Cortex of kidney (tissue), 1 donor: ENCODE measurements at places on chromosomes 3 and 15.

DNA sequence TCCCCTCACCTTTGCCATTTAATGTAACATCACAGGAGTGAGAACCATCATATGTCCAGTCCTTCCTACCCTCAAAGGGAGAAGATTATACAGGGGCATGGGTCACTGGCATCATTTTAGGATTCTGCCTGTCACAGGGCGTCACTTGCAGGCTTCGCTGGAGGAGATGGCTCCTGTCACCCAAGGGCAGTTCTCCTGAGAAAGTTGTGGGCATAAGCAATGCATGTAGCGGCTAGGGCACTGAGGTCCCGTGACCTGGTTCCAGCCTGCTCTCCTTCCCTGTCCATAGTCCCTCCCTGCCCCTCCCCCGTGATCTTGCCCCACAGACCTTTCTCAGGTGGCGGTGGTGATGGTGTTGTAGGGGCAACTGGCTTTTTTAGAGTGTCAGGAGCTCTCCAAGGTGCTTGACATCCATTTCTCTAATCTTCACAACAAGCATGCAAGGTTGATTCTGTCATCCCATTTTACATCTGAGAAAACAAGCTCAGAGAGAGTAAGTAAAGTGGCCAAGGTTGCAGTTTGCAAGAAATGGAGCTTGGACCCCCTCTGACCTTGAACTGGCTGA is 241.5 kb upstream of the CTDSPL start:
- no peak for DNase-seq

DNA sequence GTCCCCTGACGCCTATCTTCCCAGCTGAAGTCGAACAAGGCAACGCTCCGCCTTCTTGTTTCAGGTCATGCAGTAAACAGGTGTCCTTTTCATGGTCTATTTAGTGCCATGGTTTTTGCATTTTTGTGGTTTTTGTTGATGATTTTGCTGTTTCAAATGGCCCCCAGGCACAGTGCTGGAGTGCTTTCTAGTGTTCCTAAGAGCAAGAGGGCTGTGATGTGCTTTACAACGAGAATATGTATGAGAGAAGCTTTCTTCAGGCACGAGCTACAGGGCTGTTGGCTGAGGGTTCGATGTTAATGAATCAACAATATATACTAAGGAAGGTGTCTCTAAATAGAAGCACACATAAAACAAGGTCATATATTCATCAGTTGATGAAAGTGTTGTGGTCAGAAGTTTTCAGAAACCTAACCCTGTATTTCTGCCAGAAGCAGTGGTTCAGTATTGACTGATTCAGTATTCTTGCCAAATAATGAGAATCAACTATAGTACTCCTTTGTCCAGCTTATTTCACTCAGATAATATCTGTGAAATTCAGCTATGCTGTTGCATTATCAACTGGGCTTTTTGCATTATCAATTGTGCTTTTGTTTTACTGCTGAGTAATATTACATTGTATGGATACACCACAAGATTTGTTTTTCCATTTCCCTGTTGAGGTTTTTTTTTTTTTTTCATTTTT is 18.5 kb downstream of the LIMD1 start:
- no peak for DNase-seq

DNA sequence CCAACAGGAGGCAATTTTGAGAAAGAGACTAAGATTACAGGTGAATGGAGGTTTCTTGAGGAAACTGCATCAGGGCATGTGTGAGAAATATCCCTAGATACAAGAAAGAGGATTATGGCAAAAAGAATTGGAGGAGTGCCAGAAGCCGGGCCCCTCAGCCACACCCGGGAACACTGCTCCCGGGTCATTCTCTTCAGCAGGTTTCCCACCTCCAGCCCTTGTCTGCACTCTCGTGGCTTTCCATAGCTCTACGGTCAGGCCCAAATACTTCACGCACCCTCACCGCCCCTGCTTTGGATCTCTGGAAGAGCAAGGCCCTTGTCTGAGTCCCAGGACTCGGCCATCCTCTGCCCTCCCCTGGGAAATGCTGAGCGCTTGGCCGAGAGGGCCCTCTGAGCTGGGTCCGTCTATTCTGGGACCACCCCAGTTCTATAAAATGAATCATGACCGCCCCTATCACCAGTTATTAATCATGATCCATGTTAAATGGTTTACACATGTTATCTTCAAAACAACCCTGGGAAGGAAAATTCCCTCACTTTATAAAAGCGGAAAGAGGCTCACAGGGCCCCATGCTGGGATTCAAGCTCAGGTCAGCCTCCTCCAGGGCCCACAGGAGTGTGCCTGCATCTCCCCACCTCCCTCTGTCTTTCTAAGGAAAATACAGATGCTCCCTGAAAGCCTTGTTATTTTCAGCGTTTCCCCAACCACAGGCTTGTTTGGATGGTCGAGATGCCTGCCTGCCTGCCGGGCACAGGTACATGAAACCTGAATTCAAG is 38.8 kb upstream of the SPTBN5 start:
- no peak for DNase-seq

- DNase-seq: no peak
Observed at GRCh38 chr15:25670025-25670554, 193.0 kb downstream of the ATP10A start.

- DNase-seq: no peak
Observed at GRCh38 chr3:50617096-50617791, at the start of gene MAPKAPK3. MAPKAPK3 (plus strand) TSS chr3:50617151; CDS start chr3:50617566, 415 bp downstream.

DNA sequence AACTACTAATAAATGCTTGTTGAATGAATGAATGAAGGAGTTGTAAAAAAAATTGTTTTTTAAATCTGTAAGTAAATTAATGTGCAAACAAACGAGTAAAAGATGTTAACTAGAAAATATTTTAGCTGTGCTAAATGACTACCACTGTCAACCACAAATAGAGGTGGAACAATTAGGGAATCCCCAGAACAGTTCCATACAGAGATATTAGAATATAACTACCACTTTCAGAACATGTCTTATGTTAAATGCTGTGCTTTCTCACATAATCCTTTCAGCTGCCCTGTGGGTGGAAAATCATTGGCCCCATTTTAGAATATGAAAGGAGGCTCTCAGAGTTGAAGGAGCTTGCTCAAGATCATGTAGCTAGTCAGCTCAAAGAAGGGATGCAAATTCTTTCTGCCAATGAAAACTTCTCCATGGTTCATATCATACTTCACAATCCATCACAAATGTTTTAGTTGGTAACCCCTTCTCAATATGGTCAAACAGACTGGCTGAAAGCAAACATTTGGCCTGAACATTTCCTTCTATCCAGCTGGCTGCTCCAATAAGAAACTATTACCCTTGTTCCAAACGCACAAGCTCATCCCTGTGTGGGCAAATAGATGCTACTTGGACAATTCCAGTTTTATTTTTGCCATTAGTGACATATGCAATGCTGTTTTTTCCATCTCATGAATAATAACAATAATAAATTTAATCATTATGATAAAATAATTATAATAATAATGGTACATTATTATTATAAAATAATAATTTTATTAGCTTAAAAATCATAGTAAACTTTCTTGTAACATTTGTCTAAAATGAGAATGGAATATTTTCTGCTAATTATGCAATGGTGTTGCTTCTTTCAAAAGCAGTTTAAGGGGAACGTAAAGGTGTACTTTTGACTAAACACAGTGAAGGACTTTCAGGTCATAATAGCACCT is 290.4 kb upstream of the STT3B start:
- no peak for DNase-seq

GRCh38 chr3:42264399-42265058 is 1.5 kb downstream of the CCK start:
- no peak for DNase-seq

- no peak for DNase-seq
Observed at GRCh38 chr15:80891006-80891405, 98.6 kb downstream of the MESD start.

GRCh38 chr3:13769422-13769821 is 110.4 kb downstream of the WNT7A start:
- no peak for DNase-seq

DNA sequence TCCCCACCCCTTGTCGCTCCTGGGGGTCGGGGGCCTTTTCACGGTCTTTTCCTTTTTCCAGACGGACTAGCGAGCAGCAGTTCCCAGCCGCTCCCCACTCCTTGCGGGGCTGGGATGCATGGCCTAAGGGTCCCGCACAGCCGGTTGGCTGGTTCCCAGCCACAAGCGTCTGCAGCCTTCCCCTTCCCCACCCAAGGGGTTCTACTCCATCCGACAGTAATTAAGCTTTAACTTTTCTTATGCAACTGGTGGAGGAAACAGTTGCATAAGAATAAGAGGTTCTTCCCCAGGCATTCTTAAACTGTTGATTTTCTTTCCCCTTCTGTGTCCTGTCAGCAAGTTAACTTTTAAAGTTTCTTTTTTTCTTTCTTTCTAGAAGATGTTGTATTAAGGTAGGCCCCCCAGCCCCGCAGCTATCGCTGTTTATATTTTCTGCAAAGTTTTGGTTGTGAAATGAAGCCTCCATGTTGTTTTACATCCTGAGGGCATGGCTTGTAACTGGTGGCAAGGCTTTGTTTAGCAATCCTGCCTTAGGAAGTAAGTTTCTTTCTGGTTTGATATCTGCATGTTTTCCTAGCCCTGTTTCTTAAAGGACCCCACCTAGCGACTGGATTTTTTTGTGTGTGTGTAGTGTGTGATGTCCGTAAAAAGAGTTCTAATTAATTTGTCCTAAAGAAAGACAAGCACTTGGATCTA is 207.5 kb downstream of the ZNF385D start:
- DNase-seq: no peak

GRCh38 chr15:77183066-77183465 is 112.2 kb upstream of the TSPAN3 start:
- no peak for DNase-seq

DNA sequence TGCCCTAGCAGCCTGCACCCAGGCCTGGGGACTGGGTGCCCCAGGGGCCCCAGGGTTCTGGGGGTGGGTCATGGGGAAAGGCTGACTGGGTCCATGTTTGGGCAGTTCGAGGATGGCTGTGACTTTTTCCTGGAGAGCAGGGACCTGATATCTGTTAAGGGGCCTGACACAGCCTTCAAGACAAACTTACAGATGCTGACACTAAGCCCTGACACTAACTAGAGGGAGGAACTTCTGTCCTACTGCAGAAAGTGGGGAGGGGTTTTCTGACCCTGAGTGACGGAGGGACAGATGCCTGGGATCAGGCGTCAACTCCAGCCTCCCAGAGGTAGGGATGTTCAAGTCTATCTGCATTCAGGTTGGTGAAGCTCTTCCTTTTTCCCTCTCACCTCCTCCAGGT is 45.0 kb upstream of the SLC6A11 start:
- DNase-seq: no peak

DNA sequence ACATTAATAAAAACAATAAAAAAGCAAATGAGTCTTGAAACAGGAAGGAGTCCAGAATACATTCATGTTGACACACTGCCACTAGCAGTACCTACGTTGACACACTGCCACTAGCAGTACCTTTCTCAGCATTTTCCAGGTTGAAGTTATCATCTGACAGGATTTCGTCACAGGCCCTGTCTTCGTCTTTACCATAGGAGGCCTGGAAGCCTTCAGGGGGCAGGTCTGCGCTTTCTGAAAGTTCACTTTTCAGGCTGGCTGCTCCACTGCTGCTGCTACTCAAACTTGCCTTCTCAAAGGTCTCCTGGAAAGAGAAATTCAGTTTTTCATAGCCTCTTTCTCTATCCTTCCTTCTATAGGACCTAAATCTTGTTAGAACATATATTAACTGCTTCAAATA is 194.7 kb downstream of the NEK10 start:
- no peak for DNase-seq

DNA sequence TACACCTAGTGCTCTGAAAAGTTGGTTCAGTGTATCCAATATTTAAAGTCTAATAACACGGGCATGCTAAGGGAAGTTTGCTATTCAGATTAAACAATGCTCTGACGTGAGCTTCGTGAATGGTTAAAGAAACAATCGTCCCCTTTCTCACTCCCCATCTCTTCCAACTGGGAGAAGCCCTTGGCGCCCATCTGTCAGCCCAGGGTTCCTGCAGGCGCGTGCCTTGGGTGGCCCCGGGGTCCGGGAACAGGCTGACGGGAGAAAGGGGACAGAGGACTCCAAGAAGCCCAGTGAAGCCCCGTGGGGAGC is 413 bp downstream of the SEC22C start:
- DNase-seq: no peak

- DNase-seq: no peak
Observed at GRCh38 chr3:144341471-144341870, 369.8 kb downstream of the DIPK2A start.

DNA sequence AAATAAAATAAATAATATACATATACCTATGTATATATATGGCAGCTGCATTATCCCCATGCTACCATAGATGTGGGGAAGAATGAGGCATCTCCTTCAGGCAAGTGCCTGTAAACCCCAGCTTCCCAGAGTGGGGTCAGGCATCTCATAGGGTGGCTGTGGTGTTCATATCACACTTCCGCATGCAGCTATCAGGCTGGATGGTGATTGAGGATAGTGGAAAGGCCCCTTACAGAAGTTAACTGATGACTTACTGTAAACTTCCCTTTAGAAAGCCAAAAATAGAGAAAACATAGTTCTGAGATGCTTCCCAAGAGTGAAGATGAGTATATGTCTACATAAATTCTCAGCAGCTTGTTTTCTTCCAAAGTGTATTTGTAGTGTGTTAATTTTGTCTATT is 3.5 kb upstream of the PP2D1 start:
- no peak for DNase-seq

DNA sequence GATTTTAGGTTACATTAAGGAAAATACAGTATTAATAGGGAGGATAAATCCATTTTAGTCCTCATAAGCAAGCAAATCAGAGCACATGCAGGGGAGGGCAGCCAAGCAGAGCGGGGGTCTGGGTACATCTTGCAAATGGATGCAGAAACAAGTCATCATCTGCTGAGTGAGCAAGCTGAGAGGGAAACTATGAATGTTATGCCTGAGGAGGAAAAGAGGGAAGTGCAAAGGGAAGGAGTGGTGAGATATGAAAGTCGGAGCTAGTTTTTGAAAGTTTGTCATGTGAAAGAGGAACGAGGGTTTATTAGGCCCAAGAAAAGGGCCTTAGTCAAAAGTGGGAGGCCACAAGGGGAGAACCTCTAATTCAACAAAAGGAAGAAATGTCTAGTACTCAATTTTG is 15.4 kb downstream of the PTX3 start:
- no peak for DNase-seq

- DNase-seq: no peak
Observed at GRCh38 chr3:99418709-99419108, 219.7 kb upstream of the COL8A1 start.

- DNase-seq: no peak
Observed at GRCh38 chr15:98034731-98035130, 74.2 kb downstream of the ARRDC4 start.

- no peak for DNase-seq
Observed at GRCh38 chr3:189602471-189602870, 28.7 kb upstream of the TP63 start.

GRCh38 chr15:38226608-38227266 is 25.9 kb upstream of the SPRED1 start:
- DNase-seq: no peak
